ENCODE measurements at places on chromosomes 7 and 10.

DNA sequence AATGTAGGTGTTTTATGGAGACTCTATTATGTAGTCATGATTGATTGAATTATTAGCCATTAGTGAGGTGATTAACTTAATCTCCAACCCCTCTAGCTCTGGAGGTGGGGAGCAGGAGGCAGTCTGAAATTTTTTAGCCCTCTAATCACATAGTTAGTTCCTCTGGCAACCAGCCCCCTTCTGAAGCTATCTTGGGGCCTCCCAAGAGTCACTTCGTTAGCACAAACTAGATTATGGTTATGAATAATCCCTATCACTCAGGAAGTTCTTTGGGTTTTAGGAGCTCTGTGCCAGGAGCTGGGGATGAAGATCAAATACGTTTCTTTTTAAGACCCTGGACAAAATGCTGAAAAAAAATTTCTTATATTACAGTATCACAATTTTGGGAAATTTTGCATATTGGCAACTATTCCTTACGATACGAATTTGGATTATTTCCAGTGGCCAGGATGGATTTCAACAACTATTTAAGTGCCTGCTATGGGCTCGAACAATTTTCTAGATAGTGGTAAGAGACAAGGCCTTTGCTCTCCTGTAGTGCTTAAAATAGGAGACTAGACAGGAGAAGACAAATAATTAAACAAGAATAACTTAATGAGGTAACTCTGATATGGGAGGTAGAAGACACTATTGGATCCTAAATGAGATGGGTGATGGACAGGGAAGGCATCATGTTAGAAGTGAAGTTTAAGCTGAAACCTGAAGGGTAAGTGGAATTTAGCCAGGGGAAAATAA lies 52.9 kb downstream of the BTAF1 start:
- DNase-seq = no peak

DNA sequence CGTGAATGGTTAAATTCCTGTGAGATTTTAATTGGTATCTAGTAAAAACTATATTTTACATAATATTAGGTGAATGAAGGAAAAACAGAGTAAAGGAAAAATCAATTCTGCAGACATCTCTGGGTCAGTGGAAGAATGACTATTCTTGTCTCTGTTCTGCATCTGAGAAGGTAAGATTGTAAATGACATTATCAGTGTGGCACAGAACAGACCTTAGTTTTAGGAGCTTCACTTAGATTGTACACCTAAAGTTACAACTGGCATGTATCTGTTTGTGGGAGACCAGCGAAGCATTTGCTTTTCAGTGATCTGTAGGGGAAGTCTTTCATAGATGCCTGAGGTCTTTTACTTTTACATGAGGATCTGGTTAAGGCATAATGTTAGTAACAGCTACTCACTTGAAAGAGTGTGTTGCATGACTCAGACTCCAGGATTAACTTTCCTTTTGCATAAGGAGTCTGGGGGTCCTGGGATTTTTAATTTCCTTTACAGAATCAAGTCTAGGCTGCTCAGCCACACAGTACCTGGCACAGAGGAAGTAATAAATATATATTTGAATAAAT lies 56.2 kb downstream of the JMJD1C start:
- no peak for DNase-seq

GRCh38 chr7:50226669-50227068 lies 77.8 kb upstream of the IKZF1 start:
- no peak for DNase-seq

- peak; percentile 45 for DNase-seq
These were observed 640 bp upstream of the ZNF425 start for GRCh38 chr7:149126662-149127266.

DNA sequence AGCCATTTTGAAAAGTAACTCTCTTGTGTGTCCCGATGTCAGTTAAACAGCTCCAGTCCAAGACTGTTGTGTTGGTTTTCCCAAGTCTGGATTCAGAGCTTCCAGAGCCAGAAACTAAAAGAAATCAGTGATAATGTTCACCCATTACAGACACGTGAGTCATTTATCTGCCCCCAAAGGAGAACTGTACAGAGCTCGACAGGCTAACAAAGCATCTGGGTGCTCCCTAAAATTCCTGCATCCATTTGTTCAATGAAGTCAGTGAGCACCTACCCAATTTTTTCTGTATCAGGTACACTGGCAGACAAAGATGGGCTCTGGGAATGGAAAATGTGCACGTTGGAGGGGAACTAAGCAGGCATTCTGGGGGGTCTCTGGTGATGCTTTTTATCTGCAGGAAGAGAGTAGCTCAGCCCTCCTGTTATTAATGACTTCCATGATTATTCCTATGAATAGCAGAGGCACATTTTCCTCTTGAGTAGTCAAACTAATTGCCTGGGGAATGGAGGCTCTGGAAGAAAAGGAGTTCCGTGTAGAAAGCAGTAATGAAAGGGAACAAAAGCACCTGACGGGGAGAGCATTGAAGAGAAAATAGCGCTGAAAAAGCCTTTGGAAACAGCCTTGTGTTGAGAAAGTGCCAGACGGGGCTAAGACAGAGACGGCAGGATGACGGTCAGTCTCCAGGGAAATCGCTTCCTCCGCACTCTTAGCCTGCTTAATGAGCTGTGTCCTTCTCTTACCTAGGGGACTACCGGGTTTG lies 75.3 kb downstream of the GAD2 start:
- no peak for DNase-seq

DNA sequence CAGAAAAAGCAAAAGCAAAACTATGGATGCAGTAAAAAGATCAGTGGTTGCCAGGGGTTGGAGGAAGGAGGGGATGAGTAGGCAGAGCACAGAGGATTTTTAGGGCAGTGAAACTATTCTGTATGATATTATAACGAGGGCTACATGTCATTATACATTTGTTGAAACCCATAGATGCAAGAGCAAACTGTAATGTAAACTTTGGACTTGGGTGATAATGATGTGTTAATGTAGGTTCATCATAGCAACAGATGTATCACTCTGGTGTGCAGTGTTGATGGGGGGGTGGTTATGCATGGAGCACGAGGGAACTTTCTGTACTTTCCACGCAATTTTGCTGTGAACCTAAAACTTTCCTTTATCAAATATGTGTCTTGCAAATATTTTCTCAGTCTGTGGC lies 23.2 kb downstream of the SLK start:
- DNase-seq = no peak

DNA sequence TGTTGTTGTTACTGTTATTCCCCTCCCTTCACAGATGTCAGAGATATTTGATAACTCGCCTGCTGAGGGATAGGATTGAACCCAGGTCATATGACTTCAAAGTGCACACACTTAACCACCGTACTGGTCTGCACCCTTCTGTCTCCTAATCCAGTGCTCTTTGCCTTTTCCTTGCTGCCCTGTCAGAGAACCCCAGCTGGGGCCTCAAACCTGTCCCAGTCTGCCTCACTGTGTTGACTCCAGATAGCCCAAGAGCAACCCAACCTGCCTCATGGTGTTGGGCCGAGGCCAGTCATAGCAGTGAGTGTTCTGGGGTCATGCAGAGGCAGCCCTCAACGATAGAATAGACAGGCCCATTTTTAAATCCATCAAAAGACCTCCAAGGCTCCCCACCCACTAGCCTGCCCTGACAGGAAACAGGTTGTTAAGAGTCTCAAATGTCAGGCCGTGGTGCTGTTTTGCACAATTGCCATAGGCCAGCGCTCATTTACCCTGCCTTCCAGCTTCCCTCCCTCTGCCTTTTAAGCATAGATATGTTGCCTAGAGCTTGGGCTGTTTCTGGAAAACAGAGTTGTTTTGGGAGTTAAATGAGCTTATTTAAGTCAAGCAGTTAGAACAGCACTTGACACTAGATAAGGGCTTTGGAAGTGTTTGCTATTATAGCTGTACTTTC lies 37.0 kb upstream of the PDCD4 start:
- peak; percentile 32 for DNase-seq

GRCh38 chr10:9759596-9759995 lies 1258.1 kb upstream of the CELF2 start:
- no peak for DNase-seq

DNA sequence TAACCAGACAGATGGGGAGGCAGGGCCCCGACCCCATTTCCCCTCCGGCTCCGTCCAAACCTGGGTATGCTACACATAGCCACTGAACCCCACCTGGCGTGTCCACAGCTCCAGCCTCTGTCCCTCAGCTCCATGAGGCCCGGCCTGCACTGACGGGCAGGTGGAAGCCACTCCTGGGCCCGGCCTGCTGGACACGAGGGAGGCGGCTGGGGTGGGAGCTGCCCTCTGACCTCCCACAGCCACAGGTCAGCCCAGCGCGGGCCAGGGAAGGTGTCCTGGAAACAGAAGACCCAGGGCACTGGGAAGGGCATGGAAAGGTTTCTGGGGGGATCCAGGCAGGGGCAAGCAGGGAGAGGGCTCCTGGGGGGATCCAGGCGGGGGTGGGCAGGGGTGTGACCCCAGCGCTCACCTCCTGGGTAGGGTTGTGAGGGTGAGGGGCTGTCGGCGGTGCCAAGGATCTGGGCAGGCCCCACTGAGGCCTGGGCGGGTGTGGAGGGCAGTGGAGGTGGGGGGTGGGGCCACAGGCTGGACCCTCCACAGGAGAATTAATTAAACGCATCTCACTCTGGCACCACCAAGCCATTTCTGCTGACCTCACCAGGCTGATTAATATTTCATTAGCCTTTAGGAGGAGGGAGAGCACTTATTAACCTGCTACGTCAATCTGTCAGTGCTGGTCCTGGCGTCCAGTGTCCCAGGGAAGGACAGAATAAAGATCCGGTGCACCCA lies 108.9 kb downstream of the UNCX start:
- no peak for DNase-seq

GRCh38 chr7:132112657-132113056 lies 463.6 kb downstream of the PLXNA4 start:
- DNase-seq = no peak

- DNase-seq = peak; percentile 0
These were observed 777 bp downstream of the BICC1 start for GRCh38 chr10:58513188-58514110.

GRCh38 chr7:13949445-13949844 lies 40.0 kb downstream of the ETV1 start:
- no peak for DNase-seq

- no peak for DNase-seq
These were observed 207.1 kb upstream of the NFE2L3 start for GRCh38 chr7:25944777-25945515.

DNA sequence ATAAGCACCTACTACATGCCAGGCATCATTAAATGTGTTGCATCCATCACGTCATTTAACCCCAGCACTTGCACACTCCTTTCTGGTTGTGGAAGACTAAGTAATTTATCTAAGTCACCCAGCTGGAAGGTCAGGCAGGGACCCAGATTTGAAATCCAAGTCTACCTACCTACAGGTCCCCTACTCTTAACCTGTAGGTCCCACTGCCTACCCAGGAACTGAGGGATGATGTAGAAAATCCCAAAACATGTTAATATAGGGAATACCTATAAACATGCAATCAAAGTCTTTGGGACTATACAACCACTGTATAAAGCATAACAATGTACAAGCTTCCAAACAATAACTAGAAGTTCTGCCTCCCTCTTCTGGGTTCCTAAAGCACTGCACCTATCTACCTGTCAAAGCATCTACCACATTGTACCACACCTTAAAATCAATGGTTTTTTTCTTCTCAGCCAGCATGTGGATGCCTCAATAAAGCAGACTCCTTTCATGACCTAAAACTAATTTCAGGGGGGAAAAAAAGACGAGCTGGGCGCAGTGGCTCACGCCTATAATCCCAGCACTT lies 5.6 kb downstream of the IL6 start:
- no peak for DNase-seq

GRCh38 chr10:96651998-96652431 lies 65.2 kb upstream of the TM9SF3 start:
- peak; percentile 74 for DNase-seq

GRCh38 chr7:117012284-117012683 lies 59.0 kb downstream of the ST7 start:
- no peak for DNase-seq

DNA sequence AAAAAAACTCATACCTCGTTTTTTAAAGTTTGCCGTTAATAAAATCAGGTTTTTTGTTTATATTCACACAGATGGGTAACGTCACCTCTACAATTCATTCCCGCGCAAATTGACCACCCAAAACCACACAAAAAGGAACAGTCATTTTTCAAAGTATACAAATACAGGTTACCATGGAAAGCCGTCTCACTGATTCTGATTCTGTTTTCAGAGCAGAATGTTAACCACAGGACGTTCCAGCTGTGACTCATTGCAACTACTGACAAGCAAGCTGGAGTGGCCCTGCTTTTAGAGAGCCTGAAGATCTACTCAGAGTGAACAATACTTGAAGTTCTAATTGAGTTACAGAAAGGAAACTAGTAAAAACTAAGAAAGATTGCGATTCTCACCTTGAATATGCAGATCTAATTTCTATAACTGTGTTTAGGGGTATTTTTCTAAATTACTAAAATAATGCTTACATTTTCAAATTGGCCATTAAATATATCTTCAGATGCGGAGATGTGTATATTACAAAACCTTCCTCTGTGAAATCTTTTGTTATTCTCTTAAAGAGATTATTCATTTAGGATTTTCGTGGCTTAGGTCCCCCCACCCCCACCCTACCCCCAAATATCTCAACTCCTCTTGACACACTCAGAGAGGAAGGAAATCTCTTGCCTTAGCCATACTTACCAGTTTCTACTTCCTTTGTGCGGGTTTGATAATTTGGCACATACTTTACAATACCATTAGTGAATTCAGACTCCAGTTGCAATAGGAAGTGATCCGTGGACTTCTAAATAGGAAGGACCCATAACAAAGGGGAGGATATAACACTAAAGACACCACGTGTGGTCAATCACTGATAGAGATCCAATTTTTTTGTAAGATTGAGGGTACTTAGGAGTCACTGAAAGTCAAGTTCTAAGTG lies 106.0 kb downstream of the CUBN start:
- DNase-seq = peak; percentile 83

GRCh38 chr10:35641676-35642034 lies 441 bp downstream of the FZD8 start:
- DNase-seq = no peak

DNA sequence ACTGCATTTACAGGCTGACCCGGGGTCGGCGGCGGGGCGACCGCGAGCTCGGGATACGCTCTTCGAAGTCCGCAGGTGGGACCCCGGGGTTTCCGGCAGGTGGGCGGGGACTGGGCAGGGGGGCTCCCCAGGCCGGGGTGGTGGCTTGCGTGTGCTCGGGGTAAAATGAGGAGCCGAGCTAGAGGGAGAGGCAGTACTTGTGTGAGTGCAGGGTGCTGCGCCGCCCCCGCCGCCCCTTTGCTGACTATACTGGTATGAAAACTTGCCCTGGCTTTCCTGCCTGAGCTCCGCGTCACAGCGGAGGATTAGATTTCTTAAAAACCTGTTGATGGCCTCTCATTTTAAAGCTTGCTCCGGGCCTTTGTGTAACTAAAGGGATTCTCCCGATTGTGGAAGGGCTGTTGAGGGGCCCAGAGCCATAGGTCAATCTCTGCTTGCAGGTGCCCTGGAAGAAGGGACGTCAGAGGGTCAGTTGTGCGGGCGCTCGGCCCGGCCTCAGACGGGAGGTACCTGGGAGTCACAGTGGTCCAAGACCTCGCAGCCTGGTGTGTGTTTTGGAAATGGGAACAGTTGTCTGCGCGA lies 488 bp downstream of the ARMC10 start:
- peak; percentile 65 for DNase-seq

DNA sequence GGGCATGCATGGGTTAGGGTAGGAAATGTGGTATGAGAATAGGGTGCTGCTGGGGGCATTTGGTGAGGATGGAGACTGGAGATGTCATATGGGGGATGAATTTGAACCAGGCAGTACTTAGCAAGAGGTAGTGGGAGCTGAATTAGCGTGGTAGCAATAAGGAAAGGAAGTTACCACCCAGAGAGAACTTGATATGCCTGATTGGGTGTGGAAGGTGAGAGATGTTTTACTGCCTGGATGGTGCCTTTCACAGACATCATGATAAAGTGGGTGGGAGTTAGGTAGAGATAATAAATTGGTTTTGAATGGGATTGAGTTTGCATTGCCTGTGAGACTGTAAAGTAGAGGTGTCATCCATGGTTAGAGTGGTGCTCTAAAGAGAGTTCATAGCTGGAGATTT lies 46.7 kb downstream of the TRIM24 start:
- DNase-seq = no peak
